ENCODE measurements at places on chromosomes 16 and 17.

DNA sequence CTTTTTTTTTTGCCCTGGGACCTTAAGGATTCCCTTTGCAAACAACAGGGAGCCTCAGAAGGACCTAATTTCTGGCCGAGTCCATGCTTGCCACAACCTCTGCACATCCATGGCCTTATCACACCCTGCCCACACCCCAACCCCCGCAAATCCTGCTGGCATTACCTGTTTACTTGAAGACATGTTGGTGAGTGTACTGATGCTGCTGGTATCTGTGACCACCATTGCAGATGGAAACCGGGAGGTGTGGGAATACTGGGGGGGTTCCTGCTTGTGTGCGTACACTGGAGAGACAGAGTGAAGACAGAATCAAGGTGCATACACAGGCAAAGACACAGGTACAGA lies 46.0 kb downstream of the HNF1B start:
- no peak for DNase-seq

DNA sequence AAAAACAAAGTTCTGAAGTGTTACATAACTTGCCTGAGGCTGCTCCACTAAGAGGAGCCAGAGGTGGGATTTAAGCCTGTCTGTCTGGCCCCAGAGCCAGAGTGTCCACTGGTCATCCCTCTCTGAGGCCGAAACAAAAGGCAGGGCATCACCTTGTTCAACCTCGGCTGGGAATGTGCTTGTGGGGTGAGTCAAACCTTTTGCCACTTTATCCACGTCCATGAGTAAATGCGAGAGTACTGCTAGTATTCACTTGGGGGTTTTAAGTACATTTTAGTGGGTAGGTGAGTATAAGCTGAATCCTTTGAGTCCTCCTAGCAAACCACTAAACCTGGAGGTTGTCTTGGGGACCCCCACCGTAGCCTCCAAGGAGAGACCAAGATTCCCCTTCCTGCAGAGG lies 103.5 kb downstream of the STX8 start:
- DNase-seq: no peak

DNA sequence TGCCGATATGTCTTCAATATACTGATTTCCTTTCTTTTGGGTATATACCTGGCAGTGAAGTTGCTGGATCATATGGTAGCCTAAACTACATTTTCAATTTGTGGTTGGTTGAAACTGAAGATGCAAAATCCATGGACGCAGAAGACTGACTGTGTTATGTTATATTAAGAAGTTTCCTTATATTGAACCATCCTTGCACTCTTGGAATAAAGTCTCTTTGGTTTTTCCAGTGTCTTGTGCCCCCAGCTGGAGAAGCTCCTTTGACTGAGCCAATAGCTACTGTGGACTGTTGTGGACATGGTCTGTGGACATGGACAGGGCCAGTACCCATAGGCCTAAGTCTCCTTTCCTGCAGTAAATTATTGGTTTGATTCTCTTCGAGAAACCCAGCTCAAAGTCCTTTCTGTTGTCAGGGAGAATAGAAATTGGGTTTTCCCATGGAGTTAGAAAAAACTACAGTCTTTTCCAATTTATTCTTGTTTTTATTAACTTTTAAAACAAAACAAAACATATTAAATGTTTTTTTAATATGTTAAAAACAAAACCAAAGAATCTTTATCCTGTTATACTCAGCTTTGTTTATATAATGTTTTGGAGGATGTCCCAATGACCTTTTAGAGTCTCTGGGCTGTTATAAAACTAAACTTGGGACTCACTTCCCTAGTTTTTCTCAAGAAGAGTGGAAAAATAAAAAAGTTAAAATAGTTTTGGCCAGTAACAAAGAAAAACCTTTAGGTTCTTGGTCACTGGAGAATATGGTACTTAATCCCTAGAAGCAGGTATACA lies 15.2 kb upstream of the IL34 start:
- no peak for DNase-seq

DNA sequence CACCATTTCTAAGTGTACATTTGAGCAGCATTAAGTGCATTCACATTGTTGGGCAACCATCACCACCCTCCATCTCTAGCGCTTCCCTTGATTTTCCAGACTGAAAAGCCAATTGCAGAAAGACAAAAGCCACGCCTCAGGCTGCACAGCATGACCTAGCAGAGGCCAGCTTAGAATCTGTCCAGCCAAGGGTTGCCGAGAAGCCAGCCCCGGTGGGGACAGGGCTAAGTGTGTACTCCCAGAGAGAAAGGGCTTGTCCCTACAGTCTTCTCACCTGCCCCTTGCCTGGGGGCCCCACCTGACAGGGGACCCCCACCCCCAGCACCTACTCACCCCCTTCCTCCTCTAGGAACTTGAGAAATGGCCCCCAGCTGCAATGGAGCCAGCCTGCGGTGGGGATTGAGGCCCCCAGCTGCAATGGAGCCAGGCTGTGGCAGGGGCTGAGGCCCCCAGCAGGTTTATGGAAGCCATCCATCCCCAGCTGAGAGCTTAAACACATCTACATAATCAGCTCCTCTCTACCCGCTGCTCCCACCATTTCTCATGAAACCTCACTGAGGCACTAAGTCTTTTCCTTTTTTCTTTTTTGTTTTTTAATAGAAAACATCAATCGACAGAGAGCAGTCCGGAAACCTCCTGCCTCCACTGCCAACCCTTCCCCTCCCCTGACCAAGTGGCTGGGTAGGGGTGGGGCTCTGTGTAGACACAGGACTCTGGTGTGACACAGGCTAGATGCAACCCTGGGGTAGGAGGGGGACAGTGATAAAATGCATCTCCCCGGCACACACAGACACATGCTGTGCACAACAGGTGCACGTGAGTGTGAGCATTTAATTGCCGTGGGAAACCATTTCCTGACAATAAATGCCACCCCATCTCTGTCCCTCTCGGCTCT lies 77.9 kb downstream of the CCT6B start:
- no peak for DNase-seq

GRCh38 chr16:22306788-22307187 lies 9.6 kb downstream of the POLR3E start:
- no peak for DNase-seq

DNA sequence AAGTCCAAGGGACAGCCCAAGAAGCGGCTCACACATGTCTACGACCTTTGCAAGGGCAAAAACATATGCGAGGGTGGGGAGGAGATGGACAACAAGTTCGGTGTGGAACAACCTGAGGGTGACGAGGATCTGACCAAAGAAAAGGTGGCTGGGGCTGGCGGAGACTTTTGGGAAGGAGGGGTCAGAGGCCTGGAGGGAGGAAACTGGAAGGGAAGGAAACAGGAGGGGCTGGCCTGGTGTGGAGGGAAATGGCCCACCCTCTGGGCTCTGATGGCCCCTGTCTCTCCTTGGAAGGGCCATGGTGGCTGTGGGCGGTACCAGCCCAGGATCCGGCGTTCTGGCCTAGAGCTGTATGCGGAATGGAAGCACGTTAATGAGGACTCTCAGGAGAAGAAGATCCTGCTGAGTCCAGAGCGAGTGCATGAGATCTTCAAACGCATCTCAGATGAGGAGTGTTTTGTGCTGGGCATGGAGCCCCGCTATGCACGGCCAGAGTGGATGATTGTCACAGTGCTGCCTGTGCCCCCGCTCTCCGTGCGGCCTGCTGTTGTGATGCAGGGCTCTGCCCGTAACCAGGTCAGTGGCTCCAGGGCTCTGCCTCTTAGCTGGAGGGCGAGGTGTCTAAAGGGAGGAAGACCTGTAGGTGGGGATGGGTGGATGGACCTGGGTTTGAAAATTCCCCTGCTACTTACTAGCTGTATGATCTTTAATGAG lies 12.5 kb downstream of the POLR2A start:
- DNase-seq: no peak

DNA sequence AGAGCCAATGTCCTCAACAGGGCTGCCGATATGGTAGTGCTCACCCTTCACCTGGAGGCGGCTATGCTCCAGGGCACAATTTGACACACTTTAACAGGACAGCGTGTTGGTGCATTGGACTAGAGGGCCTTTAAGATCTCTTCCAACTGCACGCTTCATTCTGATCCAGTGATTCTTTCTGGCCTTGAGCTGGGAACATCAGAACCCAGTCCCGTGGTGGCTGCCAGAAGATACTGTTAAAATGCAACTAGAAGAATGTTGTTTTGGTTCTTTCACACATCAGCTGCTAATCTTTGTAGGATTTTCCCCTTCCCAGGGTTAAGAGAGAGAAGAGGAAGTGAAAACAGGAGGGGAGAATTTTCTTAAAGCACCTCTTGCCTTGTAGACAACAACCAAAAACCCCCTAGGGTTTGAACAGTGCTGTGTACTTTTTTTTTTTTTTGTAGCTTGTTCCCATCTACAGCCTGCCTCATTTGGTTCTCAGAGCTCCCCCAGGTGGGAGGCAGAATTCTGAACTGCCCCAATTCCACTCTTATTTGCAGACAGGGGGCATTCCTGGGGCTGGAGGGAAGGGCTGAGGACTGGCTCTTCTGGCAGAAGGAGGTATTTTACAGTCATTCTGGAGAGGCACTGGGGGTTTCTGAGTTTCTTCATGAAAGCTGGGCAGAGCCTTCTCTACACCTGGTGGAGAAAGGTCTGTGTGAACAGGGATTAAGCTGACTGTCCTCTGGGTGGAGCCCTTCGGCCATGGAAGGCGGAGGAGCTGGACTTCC lies 32.4 kb downstream of the SMARCE1 start:
- no peak for DNase-seq

- no peak for DNase-seq
Measured at GRCh38 chr17:40203131-40203530, 16.0 kb upstream of the WIPF2 start.

GRCh38 chr17:48597778-48598631 lies 4.4 kb upstream of the HOXB5 start:
- no peak for DNase-seq

- DNase-seq: no peak
Measured at GRCh38 chr17:50946891-50947781, 81.0 kb upstream of the TOB1 start.

GRCh38 chr16:48383009-48383876 lies 2.0 kb downstream of the SIAH1 start:
- DNase-seq: no peak

GRCh38 chr16:31476303-31477219 lies 4.6 kb downstream of the TGFB1I1 start:
- peak; percentile 78 for DNase-seq

- DNase-seq: no peak
Measured at GRCh38 chr17:59418732-59419166, 87.3 kb downstream of the YPEL2 start.

Measured in stimulated activated CD4-positive, alpha-beta T cell treated with anti-CD3 and anti-CD28 coated beads, Interleukin-1b, Interleukin-23, amount 100 ng/mL, for 1 hour (primary cell).